ENCODE measurements at places on chromosomes 3 and 15.

GRCh38 chr15:85289677-85290365 lies 90.6 kb upstream of the AKAP13 start:
- DNase-seq = peak; percentile 39

- no peak for DNase-seq
Observed at GRCh38 chr3:120153294-120153693, 59.0 kb upstream of the GSK3B start.

GRCh38 chr3:190064112-190064511 lies 56.6 kb downstream of the P3H2 start:
- DNase-seq = no peak

GRCh38 chr3:4633078-4634004 lies 140.2 kb downstream of the ITPR1 start:
- DNase-seq = peak; percentile 65

GRCh38 chr3:70090322-70090913 lies 90.9 kb downstream of the SAMMSON start:
- DNase-seq = no peak

DNA sequence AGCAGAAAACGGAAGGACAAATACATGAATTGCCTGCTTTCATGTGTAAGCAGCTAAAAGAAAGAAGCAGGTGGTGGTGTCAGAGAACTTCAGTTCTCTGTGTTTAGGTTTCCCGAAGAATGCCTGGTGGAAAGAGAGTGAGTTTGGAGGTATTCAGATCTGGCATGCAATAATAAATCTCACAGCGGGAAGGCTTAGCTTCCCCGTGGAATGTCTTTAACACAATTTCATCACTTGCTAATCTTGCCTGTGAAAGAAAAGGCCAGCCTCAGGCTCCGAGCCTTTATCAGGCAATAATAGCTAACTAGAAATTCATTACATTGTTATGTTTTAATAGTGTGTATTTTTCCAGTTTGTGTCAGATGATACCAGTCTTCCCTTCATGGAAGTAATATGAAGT lies 220.3 kb downstream of the PDZRN3 start:
- DNase-seq = no peak

- no peak for DNase-seq
Observed at GRCh38 chr3:118369892-118370491, 664.7 kb downstream of the IGSF11 start.

- DNase-seq = no peak
Observed at GRCh38 chr15:75229191-75230015, 27.7 kb downstream of the C15orf39 start.

DNA sequence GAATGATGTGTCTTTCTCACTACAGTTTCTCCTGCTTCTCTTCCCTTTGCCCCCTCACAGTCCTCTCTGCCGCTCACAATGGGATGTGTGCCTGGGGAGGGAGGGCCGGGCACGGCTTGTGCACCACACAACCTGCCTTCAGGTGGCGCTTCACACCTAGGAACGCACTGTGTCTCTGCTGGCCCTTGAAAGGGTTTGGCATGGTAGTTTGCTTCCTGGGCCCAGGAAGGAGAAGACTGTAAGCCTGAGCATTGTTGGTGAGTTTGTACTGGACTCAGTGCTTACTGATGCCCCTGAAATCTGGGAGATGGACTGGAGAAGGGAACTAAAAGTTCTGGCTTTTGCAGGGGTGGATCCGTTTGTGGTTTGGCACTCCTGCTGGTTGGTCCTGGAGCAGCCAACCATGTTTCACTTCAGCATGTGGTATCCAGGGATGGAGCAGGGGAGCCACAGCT lies 9.2 kb downstream of the ALPK3 start:
- no peak for DNase-seq

DNA sequence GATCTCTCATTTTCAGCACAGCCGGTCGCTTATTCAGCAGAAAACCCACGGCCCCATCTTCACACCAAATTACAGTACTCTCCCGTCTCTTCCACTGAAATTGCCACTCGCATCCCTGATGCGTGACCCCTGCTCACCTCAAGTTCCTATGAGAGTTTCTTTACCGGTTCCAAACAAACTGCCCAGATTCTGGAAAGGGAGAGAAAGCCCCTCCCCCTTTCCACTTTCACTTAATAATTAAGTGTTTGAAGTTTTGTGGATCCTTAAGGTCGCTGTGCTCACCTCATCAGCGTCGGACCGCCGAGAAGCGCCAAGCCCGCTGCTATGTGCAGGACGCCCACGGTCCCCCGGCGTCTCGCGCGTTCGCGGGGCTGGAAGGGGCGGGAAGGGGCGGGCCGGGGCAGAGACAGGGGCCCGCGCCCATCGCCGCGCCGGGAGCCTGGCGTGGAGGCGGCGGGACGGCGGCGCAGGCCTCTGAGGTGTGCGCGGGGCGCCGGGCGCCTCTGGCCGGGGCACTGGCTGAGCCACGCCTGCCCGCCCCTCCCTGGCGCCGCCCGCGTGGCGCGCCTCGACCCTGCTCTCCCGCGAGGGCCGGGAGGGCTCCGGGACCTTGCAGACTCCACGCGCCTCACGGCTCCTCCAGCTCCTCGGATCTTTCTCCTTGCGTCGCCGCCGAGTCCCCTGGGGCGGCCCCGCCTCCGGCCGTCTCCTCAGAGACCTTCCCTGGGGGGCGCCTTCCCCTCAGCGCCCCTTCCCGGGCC lies at the start of gene GPR156:
TSS of gene GPR156 (minus strand) at position 476 of the 761 bp plus-strand sequence. CDS start 41,124 bp downstream, outside the sequence.
- no peak for DNase-seq

DNA sequence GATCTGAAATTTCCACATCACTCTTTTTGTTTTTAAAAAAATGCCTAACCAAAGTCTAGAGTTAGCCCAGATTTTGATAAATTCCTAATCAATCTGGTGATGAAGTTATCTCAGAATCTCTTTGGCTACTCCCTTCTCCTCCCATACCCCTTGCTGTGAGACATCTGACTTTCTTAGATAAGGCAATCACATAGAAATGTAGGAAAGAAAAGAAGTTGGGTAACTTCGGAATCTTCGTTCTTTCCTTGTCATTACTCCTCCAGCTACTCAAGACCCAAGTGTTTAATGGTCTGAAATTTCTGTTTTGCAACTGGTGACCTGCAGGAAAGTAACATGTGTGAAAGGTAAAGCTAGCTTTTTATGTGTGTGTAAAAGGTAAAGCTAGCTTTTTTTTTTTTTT lies 37.8 kb downstream of the MYL3 start:
- DNase-seq = no peak

- DNase-seq = no peak
Observed at GRCh38 chr15:74841891-74842373, 1.0 kb downstream of the ULK3 start.

GRCh38 chr3:33991673-33992072 lies 193.2 kb downstream of the PDCD6IP start:
- no peak for DNase-seq

GRCh38 chr3:27290760-27291159 lies 78.4 kb downstream of the NEK10 start:
- DNase-seq = no peak

- no peak for DNase-seq
Observed at GRCh38 chr15:91524534-91524933, 329.0 kb upstream of the SLCO3A1 start.

DNA sequence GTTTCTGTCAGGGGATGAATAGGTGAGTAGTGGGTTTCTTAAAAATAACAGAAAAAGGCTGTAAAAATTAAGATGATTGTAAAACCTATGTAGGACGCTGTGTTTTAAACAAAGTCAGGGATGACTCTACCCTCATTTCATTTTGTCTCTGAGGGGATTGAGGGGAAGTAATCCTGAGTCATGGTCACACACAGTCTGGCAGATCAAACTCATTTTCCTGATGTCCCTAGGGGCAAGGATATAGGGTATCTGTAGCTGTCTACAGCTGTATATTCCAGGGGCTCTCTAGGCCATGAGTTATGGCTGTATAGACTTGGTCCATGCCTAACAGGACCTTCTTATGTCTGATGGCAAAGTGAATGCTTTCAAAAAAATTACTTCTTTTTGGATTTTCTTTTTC lies 421.1 kb downstream of the PDCD6IP start:
- no peak for DNase-seq

DNA sequence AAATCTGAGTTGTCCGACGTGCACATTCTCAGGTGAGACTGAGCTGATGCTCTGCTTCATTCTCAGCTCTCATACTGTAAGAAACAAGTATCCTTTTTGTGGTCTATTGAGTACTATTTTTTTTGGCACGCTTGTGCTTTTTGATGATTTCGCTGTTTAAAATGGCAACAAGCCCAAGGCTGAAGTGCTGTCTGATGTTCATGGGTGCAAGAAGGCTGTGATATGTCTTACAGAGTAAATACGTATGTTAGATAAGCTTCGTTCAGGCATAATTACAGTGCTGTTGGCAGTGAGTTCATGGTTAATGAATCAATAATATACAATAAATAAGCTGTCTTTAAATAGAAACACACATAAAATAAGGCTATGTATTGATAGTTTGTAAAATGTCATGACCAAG lies 27.2 kb downstream of the AQR start:
- DNase-seq = no peak

- no peak for DNase-seq
Observed at GRCh38 chr15:64548235-64548634, 87.9 kb downstream of the ZNF609 start.

Measured in cerebellum (tissue), 4 donors.